ENCODE measurements at places on chromosomes 3 and 15.

GRCh38 chr15:52261498-52262242 lies 33.9 kb downstream of the MYO5C start:
- DNase-seq, result no peak

DNA sequence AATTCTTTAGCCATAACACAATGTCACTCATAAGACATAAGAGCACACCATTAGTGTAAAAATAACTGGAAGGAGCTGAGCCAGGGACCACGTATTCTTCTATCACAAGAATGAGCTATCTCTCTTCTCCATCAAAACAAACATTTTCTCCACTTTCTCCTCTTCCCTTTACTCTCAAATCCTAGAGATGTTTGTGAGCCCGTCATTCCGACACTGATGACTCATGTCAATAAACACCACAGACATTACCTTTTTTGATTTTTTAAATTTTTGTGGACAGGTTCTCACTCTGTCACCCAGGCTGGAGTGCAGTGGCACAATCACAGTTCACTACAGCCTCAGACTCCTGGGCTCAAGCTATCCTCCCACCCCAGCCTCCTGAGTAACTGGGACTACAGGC lies 86.6 kb downstream of the MEX3B start:
- no peak for DNase-seq

DNA sequence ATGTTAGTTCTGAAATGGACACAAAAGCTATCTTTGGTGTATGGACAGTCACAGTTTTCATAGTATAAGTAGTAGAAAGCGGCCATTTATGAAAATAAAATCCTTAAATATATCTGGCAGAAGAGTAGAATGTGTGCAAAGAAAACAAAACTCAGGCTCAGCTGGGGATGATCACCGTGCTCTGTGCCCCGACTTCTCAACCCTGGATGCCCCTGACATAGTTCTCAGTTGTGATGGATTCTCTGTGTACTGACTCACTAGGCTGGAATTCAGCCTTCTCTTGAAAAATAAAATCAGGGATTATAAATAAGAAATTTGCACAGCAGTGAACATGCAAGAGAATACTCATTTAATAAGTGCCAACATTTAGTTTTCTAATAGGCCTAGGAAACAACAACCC lies 925.1 kb upstream of the NR2F2 start:
- DNase-seq, result no peak

- no peak for DNase-seq
Measured at GRCh38 chr3:15794303-15794771, 3.4 kb downstream of the ANKRD28 start.

DNA sequence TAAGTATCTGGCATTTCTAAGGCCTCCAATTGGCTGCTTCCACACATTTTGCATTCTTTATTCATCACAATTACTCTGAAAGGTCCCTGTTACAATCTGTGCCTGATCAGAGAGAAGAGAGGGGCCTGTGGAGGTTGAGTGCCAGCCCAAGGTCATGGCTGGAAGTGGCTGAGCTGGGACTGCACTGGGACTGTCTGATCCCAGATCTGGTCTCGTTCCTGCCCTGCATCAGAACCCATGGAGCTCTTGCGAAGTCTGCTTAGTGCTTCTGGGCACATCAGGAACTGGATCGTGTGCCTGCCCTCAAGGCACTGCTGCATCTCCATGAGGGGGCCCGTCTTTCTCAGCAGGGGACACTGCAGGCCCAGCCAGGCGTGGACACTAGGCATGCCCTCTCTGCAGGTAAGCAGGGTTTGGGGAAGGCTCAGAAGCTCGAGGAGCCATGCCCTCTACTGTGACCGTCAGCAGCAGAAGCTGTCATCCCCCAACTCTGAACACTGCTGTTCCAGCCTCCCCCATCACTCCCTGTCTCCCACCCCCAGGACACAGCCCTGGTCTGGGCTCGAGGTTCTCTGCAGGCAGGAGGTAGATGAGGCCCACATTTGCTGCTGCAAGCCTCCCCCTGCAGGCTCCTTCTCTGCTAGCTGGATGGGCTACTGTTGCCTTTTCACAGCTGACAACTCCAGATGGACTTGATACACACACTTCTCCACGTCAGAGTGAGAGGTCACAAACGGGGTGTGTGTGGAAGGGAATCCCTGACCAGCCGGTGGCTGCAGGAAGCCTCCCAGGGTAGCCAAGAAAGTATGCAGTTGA lies 96.5 kb upstream of the PRR23E start:
- DNase-seq, result no peak
